ENCODE measurements at places on chromosomes 12 and 14.

DNA sequence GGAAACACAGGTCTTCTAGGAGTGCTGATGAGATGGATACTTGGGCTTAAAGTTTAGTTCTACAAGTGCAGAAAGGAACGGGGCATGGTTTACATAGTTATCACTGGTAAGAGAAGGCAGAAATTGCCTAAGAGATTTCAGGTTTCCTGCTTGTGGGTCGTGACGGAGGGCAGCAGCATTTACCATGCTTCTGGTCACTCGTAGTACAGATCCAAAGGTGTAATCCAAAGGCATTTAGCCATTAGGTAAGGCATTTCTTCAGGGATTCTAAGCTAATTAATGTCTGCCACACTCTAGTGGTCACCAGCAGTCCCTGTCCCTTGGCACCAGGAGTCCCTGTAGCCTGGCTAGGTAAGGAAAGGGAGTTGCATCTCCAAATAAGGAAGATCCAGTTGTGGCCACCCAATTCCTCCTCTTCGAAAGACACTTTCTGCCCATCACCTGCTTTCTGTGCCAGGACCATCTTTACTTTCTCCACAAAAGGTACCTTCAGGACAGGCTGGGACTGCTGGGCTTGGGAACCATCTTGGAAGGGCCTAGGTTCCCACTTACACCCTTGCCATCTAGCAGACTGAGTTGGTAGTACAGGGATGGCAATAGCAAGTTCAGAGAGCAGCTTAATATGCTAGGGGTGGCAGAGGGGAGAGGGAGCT is 1.5 kb downstream of the GSTZ1 start:
- no peak for DNase-seq

GRCh38 chr14:88380405-88380804 is 5.1 kb upstream of the SPATA7 start:
- DNase-seq, result no peak

- no peak for DNase-seq
Observed at GRCh38 chr12:109609342-109609741, 35.7 kb downstream of the MVK start.

DNA sequence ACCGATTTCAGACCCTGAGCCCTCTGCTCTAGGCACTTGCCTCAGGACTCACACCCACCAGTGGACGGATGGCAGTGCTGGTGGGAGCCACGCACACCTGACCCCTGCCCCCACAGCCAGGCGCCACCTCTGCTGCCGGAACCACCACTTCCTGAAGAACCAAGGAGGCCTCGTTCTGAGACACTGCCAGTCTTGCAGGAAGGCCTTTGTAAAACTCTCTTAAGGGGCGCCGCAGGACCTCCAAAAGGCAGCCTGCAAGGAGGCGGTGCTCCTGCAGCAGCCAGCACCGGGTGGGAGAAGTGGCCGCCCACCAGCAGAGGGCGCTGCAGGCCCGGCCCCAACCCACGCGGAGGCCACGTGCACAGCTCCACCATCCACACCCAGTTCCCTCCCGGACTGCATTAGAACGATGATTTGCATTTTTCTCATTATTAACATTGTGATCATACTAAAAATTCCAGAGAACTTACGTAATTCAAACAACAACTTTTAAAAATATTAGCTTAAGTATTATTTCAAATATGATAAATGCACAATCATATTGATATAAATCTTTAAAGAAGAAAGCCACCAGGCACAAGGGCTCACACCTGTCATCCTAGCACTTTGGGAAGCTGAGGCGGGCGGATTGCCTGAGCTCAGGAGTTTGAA is 12.8 kb downstream of the STX2 start:
- DNase-seq, result peak; percentile 45

DNA sequence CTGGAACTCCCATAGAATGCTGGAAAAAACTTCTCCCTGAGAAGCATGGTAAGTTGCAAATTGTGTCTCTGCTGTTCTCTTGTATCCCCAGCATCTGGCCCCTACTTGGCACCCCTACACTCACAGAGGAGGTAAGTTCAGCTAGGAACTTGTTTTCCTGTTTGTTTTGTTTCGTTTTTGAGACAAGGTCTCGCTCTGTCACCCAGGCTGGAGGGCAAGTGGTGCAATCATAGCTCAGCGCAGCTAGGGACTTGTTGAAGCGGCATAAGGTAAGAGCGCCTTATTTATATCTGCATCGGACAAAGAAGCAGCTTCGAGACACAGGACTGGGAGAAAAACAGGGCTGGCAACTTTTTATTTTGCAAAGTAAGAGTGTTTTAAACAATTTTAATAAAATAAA is 18.5 kb upstream of the ANO2 start:
- no peak for DNase-seq

DNA sequence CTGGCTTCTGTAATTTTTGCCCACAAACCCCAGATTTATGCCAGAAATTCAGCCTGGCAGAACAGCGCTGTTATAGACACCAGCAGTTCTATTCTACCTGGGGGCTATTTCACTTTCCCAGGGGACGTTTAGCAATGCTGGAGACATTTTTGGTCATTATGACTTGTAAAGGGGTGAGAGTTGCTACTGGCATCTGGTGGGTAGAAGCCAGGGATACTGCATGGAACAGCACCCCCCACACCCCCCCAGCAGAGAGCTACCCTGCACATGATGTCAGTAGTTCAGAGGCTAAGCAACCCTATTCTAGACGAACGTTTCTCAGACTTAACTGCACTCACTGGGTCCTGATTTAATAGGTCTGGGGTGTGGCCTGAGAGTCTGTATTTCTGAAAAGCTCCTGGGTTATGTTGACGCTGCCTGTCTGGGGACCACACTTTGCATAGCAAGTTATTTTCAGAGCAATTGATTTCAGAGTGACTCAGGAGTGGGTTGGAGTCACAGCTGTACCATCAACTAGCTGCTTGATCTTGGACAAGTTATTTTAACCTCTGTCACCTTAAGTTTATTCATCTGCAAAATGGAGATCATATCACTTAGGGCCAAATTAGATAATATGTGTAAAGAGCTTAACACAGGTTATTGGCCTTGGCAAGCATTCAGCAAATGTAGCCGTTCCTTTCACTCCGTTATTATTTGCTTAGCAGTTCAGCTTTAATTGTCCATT is 48.5 kb downstream of the CHST11 start:
- no peak for DNase-seq

DNA sequence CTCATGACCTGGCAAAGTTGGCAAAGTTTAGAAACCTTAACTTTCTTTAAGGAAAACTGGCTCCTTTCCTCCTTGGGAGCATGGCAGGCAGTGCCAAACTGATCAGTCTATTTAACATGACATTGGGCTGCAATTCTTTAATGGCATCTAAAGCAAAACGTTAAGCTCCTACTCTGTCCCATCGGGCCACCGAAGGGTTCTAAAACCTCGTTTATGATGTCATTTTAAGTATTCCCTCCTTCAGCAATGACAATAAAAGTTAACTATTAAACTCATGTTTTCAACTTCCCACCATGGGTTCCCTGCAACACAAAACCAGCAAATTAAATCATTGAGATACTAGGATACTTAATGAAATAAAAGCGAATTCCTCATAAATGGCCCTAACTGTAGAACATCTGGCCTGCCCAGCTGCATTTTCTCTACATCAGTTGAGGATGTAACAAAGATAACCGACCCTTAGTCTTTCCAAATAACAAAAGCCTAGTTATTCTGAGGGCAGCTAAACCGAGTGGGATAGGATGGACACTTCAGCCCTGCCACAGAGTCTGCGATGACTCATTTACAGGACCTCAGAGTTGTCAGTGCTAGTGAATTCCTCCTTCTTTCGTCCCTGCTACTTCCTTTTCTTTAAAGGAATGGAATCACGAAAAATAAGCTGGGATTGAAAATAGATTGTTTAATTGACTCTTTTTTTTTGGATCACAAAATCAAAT is 34.5 kb upstream of the RIC8B start:
- no peak for DNase-seq

DNA sequence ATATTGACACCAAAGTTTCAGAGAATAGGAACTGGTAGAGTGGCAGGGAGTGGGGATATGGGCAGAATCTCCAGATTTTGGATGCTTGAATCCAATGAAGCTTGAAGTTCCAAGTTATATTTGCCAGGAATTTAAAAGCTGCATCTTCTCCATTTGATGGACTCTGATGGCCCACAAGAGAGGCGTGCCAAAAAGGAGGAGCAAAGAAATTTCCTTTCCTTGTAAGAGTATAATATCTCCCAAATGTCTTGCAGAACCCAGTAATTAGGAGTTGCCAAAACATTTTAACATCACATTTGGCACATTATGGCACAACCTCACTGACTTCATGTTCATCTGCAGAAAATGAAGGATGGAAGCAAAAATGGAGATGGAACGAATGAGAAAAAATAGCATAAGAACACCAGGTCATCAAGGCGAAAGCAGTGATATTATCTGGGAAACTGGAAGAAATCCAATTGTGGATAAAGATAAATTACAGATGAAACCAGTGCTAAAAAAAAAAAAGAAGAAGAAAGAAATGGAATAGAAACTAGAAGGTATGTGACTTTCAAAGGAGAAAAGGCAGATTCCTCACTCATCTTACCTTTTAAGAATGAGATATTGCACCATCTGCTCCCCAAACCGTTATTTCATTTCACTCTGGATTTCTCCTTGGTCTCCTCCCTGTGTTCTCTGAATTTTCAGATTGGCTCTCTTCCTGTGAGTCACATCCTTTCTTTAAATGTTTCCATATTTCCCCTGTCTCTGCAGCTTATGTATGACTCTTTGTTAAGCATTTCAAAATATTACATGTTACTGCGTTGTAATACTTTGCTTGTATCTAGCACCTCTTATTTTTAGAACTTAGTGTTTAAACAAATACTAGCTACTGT is 13.5 kb upstream of the FLRT2 start:
- DNase-seq, result no peak

DNA sequence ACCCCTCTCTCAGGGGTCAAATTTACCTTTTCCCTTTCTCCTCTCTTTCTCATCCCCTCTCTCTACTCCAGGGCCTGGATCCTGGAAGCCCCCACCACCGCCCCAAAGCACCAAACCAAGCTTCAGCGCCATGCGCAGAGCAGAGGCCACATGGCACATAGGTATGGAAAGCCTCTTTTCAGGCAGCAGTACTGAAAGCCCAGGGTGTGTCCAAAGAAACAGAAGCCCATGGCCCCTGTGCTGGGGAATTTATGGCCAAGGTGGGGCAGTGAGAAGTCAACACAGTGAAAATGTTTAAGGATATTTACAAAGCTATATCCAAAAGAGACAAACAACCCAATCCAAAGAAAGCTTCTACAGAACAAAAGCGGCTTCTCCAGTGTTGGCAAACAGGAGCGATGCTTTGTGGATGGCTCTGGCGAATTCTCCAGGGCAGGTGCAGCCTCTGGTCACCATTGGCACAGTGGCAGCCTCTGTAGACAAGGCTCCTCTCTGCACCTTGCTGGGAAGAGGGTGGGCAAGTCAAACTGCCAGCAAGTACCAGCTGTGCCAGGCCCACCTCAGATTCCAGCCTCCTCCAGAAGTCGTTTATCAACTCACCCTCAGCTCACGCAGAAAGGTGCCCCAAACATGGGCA is 4.7 kb upstream of the CPNE6 start:
- DNase-seq, result no peak

DNA sequence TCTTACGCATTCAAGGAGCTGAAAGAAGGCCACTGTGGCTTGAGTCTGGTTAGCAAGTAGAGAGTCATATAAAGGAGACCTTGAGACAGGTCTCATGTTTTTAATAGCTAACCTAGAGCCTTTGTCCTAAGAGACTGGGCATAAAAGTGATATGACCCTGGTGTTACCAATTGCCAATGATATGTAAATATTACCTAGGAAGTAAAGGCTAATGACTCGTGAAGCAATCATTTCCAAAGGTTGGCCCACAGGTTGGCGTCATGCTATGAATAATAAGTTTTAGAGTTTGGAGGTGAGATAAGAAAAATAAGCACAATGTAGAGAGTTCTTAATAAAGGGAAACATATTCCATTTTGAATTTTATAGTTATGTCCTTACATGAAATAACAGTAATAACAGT is 116.6 kb upstream of the PLEKHA5 start:
- no peak for DNase-seq

DNA sequence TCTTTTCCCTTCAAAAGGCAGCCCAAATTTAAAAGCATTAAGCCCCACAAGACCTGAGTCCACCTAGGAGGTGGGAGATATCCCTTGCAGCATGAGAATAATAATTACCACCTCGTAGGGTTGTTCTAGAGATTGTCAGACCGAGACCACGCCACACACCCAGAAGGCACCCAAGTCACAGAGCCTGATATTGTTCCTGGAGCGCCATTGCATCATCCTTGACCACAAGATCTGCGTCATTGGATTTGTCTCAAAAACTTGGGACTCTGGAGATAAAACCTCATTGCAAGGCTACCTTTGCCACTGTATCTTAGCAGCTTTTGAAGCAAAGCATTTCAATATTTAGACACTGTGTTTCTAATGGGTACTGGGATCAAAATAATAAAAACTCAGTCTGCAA is 29.4 kb upstream of the PPP2R5C start:
- no peak for DNase-seq

- no peak for DNase-seq
Observed at GRCh38 chr14:90499908-90500664, 103.3 kb downstream of the CALM1 start.

GRCh38 chr12:88206601-88207000 is 64.5 kb downstream of the TMTC3 start:
- DNase-seq, result no peak

GRCh38 chr14:31280132-31280870 is 72.7 kb upstream of the HECTD1 start:
- no peak for DNase-seq

DNA sequence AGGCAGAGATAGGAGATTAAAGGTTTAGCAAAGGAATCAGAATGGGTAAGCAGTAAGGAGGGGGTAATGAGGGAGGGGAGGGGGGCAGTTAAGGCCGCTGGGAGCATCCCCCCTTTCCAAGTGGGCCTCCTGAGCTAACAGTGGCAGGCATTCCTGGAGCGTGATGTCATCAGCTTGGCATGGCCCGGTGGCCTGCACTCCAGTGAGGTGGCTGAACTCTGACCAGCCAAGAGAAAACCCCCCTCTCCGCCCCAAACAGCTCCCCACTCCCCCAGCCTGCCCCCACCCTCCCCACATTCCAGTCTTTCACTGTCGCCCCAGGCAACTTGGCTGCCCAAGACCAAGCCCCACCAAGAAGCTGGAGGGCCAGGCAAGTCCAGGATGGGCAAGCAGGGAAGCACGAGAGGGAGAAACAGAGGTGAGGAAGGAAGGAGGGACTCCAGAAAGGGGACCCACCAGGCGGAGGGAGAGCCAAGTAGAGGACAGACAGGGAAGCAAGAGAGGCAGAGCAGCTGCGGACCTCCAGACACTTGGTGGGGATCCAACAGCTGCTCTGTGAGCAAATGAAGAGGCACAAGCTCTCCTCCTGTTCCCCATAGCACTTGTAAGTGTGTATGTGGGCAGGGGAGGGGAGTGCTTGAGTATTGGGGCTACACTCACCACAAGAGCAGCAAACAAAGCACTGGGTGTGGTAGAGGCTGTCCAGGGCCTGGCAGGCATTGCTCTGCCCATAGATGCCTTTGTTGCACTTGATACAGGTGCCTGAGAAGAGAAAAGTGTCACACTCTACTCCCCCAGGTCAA is 4.5 kb downstream of the AJUBA start:
- DNase-seq, result no peak

DNA sequence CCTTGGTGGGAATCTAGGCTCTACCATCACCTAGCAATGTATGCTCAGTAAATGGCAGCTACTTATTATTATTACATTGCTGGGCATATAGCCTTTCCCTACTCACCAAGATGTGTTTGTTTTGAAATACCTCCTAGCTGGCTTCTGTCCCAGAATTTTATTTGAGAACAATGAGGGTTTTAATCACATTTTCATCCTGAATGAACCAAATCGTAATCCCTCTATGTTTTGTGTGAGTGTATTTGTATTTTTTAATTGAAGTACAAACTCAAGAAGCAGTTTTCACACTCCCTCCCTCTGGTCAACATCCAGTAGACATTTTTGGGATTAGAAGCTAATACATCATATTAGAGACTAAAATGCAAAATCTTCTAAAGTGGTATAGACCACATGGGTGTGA is 7.6 kb downstream of the SLC7A8 start:
- no peak for DNase-seq

All from CMK (cell line).